ENCODE measurements at places on chromosomes 12 and 14.

DNA sequence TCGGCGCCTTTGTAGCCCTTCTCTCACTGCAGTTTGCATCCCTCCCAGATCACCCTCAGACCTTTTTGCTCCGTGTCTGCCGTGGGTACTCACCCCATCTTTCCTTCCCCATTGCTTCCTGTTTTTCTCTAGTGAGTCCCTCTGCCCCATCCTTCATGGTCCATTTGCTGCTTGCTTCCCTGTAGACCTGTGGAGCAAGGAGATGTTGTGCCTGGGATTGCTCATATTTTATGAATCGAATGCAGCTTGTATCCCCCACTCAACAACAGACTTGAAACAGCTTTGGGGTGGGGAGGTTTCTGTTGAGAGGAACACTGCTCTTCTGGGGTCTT lies 661 bp downstream of the DENR start:
- no peak for DNase-seq

GRCh38 chr14:82354126-82354525 lies 820.5 kb upstream of the SEL1L start:
- no peak for DNase-seq

DNA sequence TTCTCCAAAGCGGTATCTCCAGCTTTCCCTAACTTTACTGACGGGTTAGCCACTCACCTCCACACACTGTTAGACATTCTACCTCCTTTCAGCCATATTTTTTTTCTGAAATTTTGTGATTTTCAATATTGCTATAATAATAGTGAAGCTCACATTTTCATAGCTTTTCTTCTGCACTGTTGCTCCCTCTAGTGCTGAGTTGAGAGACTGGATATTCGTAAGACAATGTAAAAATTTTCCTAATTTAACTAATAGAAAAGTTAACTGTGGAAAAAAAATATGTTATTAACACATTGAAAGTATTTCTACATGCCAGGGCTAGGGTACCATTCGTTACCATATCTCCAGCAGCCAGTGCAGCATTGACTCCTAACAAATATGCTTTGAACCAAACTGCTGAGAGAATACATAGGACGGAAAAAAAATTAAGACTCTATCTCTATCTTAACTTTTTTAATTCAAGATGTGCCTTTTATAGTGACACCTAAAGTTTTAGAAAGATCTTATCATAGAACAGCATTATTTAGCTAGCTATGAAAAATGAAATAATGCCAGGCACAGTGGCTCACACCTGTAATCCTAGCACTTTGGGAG lies 48.7 kb upstream of the ABCC9 start:
- peak; percentile 10 for DNase-seq

- no peak for DNase-seq
Measured at GRCh38 chr12:79033788-79034187, 169.2 kb downstream of the SYT1 start.

- DNase-seq, result peak; percentile 61
Measured at GRCh38 chr12:46266869-46267574, 1.8 kb downstream of the SLC38A1 start.

DNA sequence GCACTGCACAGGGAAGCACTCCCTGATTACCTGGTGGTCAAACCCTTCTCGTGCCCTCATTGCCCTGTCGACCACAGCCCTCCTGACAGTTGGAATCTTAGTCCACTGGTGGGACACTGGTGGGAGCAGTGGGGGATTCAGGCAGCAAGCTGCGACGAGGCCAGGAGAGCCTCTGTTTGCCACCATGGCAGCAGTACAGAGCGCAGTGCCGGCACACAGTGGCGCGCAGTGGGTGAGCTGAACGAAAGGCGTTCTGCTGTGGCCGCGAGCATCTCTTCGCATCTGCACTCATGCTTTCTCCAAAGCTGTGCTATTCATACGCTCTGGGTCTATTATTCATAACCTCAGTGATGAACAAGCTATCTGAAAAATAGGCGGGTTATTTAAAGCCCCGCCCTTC lies 14.3 kb downstream of the RFLNA start:
- DNase-seq, result no peak

- DNase-seq, result peak; percentile 55
Measured at GRCh38 chr12:33322519-33322918, 117.1 kb downstream of the SYT10 start.

DNA sequence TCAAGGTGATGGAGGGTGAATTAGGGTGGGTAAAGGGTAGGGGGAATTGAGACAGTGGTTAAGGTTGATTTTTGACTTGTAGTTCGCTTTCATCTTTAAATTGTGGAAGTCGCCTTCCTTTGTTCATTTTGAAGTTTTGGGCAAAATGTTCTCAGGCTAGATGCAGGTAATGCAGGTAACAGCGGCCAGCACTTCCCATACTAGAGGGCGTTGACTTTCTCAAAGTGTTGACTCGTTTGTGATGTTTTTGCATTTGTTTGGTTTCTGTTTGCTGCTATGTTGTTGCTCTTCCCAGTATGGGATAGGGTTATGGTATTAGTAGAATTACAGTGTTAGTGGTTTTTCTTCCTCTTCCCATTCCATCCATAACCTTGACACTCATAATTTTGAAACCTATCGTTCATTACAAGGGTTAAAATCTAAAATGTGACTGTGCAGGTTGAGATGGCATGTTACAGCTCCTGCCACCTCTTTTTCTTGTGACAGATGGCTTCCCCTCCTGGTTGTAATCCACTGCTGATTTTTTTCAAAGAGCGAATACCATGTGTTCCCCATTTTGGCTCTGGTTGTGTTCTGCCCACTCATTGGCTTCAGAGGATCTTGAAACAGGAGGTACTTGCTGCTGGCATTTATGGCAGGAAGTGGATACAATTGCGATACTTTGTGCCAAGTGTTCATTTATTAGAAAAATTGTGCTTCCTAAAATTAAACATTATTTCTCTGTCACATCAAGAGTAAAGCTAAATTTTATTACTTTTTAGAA lies 57.1 kb downstream of the ERC1 start:
- DNase-seq, result peak; percentile 93

GRCh38 chr14:24674204-24674970 lies 40.4 kb upstream of the GZMB start:
- no peak for DNase-seq

DNA sequence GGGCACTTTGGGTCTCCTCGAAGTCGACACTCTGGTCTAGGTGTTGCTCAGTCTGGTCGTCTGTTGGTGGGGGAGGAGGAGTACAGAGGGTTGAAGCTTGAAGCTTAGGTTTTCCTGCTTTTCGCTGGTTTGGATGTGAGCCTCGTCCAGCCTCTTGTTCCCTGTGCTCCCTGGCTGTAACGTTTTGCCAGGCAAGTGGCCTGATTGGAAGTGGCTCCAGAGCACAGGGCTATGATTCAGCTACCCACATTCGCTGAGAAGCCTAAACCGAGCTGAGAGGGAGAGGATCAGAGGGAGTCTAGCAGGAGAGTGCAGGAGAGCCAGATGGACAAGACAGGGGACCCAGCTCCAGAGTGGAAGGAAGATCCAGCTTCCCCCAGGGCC lies 6.1 kb downstream of the HOXC10 start:
- DNase-seq, result peak; percentile 76

- no peak for DNase-seq
Measured at GRCh38 chr12:20187456-20187855, 180.9 kb upstream of the PDE3A start.

GRCh38 chr14:102164965-102165364 lies 25.3 kb downstream of the WDR20 start:
- no peak for DNase-seq

GRCh38 chr14:21057803-21058675 lies at the start of gene RNASE8:
RNASE8 (plus strand) TSS chr14:21057822; CDS start chr14:21057893, 71 bp downstream.
- DNase-seq, result peak; percentile 20

GRCh38 chr12:56338308-56339157 lies at the start of gene IL23A:
IL23A (plus strand) TSS chr12:56338884; CDS start chr12:56339045, 161 bp downstream.
- DNase-seq, result no peak

- no peak for DNase-seq
Measured at GRCh38 chr12:28222081-28222700, 31.9 kb downstream of the CCDC91 start.

GRCh38 chr14:24081739-24082211 lies 10.4 kb downstream of the CPNE6 start:
- peak; percentile 93 for DNase-seq

GRCh38 chr12:13362260-13362841 lies 165.8 kb downstream of the EMP1 start:
- DNase-seq, result peak; percentile 87

DNA sequence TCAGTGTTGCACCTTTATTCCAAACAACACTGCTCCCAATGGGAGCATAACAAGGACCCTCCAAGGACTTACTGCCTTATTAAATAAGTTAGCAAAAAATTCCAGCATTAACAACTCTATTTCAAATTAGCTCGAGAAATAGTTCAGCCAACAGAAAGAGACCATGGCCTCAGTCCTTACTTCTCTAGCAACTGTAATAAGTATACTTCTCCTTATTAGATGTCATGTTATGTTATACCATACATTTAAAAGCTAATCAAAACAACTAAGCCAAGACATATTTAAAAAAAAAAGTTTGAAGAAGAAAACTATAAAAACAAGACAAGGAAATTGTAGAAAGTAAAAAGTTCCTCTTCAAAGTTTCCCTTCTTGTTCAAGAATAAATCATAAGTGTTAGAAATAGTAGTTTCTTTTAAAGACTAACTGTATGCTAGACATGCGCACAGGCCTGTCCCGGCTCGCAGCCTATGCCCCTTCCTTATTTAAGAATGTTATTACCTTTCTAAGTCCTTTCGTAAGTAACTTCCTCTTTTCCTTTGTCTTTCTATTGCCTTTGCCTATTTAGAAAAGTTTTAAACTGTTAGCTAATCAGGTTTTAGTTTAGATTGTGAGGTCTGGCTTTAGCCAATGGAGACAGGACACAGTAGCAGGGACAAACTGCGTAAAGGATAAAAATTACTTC lies 68.6 kb downstream of the RESF1 start:
- DNase-seq, result no peak

DNA sequence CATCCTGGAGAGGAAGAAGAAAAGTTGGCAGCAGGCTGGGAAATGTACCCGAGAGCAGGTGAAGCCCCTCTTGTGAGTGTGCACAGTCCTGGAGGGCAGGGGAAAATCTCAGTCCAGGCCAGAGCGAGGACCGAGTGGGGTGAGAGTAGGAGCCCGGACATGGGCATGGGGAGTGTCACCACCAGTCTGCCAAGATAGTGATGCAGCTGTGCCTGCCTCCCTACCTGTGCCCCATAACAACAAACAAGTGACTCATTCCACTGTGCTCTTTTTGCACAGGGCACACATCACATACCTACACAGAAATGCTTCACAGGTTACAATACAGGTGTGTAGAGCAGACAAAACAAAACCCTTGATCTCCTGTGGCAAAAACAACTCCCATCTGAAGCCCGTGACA lies 205.9 kb upstream of the PELI2 start:
- DNase-seq, result no peak

DNA sequence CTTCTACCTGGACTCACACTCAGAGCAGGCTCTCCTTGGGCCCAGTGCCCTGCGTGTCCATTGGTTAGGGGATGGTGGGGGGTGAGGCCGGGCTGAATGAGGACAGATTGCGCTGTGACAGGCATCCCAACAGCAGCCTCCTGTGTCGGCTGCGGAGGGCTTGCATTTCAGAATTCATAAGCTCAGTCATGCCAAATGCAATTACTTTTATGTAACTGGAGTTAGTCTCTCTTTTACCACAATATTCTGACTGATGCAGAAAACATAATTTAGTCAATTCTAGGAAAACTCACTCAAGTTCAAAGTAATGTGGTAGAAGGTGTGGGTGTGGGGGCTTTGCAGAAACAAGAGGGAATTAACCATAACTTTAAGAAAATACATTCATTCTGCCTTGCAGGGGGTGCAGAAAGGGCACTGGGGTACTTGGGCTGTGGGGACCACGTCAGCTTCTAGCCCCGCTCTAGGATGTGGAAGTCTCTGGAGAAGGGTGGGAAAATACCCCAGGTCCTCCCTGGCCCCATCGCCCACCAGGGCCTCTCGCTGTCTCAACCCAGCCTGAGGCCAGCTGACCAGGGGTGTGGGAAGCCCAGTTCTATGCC lies 257.7 kb downstream of the ADGRD1 start:
- no peak for DNase-seq

Data from NCI-H82 (cell line).